ENCODE measurements at places on chromosomes 7 and 10.

DNA sequence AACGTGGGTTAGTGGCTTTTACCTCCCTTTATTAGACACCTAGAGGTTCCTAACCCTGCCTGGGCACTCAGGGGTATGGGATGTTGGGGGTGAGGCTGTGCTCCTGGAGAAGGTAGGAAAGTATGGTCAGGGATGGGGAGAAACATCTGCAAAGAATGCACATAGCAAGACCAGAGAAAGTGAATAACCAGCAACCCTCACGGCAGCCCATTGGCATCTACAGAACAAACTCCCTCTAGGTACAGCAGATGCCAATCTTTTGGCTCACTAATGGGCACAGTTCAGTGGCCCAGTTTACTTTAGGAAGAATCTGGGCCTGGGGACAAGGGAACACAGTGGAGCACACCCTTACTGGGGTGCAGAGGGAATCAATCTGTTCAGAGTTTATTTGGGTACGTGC, 143.9 kb downstream of the JAZF1 start:
- no peak for DNase-seq

DNA sequence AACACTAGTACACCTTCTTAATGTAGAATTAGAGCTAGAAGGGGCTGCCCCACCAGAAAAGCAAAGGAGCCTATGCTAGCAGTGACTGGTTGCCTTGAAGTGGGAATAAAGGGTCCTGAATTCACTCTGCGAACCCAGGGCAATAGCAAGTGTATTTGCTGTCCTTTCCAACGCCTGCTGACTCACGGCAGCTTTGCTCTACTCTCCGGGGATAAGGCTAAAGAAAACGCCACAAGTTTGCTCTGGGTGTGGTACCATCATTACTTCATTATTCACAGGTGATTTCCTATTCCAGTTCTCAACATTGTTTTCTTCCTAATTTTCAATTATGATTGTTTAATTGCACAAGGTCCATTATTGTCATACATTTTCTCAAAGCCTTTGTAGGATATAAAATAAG, 220.5 kb upstream of the AOAH start:
- DNase-seq, result no peak

- DNase-seq, result no peak
Observed at GRCh38 chr7:121505540-121506182, 109.6 kb upstream of the FAM3C start.

DNA sequence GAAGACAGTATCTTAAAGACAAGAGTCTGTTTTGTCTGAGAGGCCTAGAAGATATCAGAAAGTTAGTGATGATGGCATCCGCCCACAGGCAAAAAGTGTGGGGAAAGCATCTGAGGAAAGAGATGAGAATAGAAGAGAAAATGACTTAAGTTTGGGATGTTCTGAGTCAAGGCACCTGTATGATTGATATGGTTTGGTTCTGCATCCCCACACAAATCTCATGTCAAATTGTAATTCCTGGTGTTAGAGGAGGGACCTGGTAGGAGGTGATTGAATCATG, 568.2 kb upstream of the MGMT start:
- DNase-seq, result no peak

GRCh38 chr10:585502-585901, 104.0 kb downstream of the DIP2C start:
- no peak for DNase-seq

DNA sequence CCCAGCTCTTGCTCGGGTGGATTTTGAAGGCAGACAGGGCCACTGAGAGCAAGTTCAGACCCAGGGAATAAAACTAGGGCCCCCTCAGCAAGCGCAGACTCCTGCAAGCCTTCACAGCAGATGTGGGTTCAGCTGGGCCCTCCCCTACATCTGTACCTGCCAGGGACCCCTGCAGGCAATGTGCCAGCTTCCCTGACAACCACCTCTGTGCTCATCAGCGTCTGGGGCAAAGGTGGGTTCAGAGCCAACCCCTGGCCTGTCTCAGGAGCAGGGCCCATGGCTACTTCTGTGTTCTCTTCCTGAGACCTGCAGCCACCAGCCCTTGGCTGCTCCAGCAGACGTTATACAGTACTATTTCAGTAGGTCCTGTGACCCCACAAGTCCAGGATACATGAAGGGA, 189.5 kb downstream of the DIP2C start:
- peak; percentile 28 for DNase-seq

DNA sequence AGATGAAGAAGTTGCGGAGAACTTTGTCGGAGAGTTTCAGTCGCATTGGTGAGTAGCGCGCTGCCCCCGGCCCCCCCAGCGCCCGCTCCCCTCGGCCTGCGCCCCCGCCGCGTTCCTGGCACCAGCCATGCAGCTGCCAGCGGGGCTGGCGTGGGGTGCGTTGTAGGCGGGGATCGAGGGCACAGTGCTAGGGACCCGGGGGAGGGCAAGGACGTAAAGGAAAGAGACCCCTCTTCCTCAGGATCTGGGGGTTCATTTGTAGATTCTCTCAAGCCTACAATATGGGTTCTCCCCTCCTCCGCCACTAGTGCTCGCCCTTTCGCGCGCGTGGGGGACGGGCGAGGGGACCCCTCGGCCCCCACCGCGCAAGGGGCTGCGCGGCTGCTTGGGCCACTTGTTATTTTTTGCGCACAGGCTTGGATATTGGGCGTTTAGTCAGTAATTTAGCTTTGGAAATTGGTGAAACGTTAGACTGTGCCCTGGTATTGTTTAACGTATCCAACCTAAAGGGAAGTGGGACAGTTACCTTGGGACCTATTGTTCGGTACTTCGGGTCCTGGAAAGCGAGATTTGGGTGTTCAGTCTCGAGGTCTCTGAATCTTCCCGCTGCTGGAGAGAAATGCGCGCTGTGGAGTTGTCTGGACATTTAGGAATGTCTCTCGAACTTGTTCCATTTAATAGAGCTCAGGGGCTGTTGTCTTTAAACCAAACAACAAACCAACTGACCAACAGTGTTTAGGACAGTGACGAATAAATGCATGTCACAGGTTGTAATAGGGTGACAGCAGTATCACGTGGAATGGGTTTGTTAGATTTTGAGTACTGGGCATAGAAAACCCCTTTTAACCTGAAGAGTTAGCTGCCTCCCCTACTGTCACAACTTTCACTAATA, 796 bp downstream of the CDK14 start:
- DNase-seq, result no peak

- no peak for DNase-seq
Observed at GRCh38 chr7:21966271-21966670, 20.6 kb upstream of the CDCA7L start.

Data from ovary (tissue), 10 donors.